CD4-positive, alpha-beta memory T cell (primary cell): ENCODE measurements at places on chromosomes 16 and 17. TPM values are rescaled to one million over a fixed set of nuclear protein-coding genes. Genes with fewer than 3 reads are reported as not detected.

DNA sequence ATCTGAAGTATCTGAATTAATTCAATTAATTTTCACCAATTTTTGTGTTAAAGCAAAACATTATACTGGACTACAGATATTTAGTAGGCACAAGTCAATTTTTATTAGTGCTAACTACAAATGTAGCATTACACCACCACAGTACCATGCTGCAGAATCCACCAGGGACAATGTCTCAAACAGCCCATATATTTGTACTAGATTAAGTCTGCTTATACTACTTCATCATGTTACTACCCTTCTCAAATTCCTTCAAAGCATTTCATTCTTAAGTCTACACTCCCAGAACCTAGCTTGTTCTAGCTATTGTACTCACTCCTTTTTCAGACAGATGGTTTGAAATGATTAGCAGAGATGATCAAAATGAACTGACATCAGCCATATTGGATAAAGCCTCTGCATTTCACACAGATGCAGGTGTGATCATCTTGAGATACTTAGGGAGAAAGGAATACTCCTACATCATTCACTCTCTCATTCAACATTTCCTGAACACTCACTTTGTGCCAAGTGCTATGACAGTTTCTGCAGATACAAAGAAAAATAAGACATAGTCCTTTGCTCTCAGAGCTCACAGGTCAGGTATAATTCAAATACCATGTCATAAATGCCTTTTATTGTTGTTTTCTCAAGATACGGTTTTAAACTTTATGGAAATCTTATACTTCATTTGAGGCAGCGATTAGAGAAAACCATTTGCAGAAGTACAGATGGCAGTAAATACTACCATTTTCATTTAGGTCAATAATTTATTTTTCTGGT, 47.7 kb downstream of the SMURF2 start:
- no peak for DNase-seq

DNA sequence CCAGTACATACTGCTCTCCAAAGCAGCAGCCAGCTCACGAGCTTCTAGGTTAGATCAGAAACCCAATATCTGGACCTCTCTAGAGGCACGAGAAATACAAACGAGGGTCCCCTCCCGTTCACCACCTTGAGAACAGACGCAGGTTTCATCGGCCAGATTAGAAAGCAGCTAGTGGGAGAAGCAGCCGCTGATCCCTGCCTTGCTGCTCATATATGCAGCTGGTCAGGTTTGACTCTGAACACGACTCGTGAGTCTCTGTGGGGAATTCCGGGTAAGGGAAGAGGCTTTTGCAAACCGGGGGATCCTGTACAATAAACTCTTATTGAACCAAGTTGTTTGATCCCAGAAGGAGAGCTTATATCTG, 1.6 kb downstream of the VAT1L start:
- DNase-seq, result no peak

- no peak for DNase-seq
Measured at GRCh38 chr17:66150708-66151107, 41.2 kb downstream of the CEP112 start.

GRCh38 chr17:57834146-57834741, 15.6 kb downstream of the MRPS23 start:
- no peak for DNase-seq

DNA sequence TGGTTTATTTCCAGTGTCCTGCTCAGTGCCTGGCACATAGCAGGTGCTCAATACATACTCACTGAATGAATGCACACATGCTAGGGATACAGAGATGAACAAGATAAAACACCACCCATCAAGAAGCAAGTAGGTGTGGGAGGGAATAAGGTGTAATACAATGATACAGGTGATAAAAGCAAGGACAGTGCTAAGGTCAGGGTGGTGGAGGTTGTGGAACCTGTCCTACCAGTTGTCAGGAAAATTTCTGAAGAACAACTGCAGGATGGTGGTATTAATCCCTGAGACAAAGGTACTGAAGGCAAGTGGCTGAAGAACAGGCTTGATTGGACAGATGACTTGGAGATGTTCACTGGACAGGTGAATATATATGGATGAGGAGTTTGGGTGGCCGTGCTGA, 1.8 kb downstream of the KNOP1 start:
- DNase-seq, result no peak

GRCh38 chr17:59387351-59388068, 56.1 kb downstream of the YPEL2 start:
- no peak for DNase-seq

- peak; percentile 4 for DNase-seq
Measured at GRCh38 chr16:11949527-11949926, 7.7 kb upstream of the NPIPB2 start.

GRCh38 chr17:53462393-53462811, 360.3 kb upstream of the KIF2B start:
- no peak for DNase-seq

DNA sequence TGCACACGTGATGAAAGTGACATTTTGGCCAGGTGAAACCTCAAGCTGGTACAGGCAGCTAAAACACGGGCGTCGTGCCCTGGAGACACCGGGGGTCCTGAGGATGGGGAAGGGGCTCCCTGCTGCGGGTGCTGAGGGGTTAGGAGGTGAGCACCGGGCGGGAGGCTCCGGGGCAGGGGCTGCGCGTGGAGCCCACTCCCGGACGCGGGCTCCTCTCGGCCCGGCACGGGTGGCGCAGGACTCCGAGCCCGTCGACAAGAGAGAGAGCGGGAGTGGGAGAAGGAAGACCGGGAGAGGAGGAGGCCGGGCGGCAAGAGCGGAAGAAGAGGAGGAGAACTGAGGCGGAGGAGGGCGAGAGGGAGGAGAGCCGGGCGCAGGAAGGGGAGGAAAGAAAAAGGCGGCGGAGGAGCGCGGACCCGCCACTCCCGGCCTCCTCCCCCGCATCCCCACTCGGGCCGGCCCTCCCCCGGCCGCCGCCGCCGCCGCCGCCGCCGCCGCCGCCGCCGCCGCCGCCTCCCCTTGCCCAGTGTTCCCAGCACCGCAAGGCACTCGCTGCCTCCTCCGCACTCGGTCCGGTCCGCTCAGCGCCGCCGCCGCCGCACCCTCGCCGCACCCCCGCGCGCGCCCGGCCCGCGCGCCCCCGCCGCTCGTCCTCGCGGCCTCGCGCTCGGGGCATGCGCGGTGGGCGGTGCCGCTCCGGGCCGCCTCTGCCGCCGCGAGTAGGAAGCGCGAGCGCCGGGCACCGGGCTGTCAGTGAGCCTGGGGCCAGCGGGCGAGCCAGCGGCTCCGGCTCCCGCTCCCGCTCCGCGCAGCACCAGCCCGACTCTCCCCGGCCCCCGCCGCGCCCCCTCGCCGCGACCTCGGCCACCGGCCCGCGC, at the start of gene PRKCA:
PRKCA (plus strand) TSS at position 750 of the 878 bp plus-strand sequence.
- peak; percentile 60 for DNase-seq

DNA sequence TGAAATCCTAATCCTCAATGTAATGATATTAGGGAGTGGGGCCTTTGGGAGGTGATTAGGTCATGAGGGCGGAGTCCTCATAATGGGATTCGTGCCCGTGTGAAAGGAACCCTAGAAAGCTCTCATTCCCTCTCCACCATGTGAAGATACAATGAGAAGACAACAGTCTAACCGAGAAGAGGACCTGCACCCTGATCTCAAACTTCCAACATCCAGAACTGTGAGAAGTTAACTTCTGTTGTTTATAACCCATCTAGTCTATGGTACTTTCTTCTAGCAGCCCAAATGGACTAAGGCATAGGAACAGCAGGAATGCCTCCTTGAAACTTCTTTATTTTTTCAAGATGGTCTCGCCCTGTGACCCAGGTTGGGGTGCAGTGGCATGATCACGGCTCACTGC, 24.7 kb downstream of the WSB1 start:
- DNase-seq, result no peak

DNA sequence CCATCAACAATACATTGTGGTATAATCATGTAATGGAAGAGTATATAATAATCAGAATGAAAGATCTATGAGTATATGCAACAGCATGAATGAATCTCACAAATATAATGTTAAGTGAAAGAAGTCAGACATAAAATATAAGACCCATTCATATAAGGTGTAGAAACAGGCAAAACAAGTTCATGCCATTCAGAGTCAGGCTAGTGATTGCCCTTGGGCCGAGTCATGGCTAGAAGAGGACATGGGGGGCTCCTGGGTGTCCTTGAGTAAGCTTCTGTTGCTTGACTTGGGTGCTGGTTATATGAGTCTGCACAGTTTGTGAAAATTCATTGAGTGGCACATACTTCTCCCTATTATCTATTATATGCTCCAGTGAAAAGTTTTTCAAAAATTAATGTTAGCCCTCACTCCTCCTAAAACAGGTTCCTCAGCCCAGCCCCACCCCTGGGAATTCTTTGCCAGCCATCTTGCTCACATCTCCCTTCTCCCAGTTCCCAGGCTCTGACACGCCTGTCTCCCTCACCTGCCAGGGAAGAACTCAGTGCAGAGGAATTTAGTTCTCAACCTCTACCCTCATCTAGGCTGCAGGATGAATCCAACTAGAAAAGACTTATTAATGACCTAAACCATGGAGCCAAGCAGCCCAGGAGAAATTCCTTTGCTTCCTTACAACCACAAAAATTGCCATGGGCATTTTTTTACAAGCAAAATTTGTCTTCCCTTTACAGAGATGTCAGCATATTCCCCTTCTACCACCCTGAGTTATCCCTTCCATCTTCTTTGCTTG, 52.4 kb upstream of the NFAT5 start:
- DNase-seq, result no peak

DNA sequence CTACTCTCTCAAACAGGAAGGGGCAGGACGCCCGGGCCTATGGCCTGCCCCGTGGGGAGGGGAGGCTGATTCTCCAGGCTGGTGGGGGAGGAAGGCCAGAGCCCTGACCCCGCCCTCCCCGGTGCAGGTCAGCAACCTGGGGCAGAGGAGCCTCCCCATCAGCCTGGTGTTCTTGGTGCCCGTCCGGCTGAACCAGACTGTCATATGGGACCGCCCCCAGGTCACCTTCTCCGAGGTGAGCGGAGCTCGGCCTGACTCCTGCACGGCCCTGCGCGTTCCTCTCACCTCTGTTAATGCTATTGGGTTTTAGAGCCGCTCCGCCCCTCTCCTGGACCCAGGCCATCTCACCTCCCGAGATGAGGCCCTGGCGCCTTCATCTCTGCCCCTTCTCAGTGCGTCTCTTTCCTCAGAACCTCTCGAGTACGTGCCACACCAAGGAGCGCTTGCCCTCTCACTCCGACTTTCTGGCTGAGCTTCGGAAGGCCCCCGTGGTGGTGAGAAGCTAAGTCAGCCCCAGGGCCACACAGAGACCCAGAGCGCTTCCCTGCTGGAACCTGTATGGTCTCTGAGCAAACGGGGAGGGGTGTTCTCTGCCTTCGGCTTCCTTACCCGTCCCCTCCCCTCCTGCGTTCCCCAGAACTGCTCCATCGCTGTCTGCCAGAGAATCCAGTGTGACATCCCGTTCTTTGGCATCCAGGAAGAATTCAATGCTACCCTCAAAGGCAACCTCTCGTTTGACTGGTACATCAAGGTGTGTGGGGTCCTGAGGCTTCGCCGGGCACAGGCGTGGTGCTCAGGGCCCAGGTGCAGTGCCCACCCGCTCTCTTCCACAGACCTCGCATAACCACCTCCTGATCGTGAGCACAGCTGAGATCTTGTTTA, 25.1 kb upstream of the ITGAX start:
- no peak for DNase-seq

- no peak for DNase-seq
Measured at GRCh38 chr17:76238847-76239537, 1.3 kb downstream of the RNF157 start.

DNA sequence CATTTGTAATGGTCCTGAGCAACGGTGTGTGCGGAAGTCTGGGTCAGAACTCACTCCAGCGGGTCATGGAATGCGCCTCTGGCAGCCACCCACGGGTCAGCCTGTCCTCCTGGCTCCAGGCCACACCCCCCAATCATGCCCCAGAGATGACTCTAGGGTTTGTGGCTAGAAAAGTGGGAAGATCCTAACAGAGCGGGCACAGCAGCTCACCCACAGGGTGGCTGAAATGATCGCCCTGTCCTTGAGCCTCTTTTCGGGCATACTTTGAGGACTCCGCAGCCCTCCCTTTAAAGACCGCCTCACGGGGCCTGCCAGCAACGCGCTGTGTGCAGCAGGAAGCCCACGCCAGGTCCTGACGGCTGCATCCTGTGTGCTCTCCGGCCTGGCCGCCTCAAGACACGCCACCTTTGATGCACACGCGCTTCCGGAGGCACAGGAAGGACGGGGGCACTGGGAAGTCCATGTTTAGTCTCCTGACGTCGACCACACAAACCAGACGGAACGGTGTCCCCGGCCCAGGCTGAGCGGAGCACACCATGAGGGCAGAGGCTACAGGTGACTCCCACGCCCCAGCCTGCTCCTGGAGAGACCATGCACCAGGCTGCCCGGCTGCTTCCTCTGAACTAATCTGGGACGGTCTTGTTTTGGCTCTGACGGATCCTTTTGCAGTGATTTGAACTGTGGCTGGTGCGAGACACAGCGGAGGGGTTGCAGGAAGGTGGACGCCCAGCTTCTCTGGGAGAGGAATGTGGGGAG, 92.9 kb downstream of the TBC1D16 start:
- no peak for DNase-seq

DNA sequence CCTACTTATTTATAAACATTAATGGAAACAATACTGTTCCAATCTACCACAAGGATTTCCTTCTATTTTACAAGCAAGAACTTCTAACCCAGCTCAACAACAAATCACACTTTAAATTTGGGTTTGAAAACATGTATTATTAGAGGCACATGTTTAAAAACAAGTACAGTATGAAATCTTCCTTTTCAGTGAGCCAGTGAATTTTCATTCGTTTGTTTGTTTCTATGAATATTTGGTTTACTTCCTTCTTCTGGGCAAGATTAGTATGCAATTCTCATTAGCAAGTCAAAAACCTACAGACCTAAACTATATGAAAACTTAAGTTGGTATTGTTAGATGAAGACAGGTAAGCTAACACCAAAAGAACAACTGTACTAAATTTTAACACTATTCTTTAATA, 25.7 kb downstream of the SLFN12 start:
- no peak for DNase-seq

GRCh38 chr16:46908540-46909372, 24.6 kb downstream of the GPT2 start:
- peak; percentile 53 for DNase-seq

- DNase-seq, result no peak
Measured at GRCh38 chr16:81738783-81739496, 40.2 kb upstream of the PLCG2 start.

GRCh38 chr17:72380120-72380519, 259.3 kb downstream of the SOX9 start:
- DNase-seq, result no peak

DNA sequence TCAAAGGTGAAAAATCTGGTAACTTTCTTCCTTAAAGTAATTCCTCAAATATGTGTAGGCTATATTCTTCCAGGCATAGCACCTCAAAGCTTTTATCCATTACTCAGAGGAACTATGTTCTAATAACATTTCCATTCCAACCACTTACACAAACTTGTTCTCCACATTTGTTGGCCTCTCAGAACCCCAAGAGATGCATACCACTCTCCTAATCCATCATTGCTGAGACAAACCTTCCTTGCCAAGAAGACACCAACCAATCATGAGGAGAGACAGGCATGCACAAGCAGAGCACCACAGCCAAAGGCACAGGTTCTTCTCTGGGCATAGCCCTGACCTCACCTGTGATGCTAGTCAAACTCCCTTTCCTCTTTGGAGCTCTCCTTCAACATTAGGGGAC, 20.9 kb downstream of the CDH11 start:
- no peak for DNase-seq

GRCh38 chr17:41324180-41325075, 8.9 kb upstream of the KRTAP17-1 start:
- DNase-seq, result no peak

Gene DUSP3
- total RNA-seq, result 10.3 TPM

Gene TAT
- not detected for total RNA-seq

Gene CYGB
- not detected for total RNA-seq

Gene TPSD1
- not detected for total RNA-seq
